ENCODE measurements at places on chromosomes 5 and 9.

DNA sequence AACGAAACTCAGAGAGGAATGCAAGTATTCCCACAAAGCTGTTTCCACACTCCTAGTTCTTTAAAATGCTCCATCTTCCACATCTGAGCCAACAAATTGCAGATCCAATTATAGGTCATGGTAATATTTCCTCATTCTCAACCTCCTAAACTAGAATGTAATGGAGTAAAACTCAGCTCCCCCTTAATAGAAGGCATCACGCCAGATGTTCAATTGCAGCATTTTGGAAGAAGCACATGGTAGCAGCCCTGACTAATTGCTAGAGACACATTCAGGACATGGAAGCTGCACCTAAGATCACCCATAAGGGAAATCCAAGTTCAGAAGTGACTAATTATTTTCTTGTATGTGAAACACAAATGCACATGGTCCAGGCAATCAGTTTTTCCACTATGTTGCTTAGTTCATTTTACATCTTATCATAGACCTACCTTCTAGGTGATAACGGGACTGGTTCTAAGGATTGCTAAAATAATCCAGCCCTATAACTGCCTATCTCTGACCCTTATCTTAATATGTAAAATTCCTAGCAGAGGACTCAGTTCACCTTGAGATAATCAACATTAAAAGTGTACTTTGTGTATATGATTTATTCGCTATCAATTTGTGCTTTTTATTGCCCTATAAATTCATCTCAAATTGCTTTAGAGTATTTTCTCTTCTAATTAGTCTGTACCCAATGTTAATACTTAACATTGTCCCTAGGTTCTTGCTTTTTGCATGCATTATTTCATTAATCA, 75.1 kb downstream of the GABRB2 start:
- DNase-seq: no peak

DNA sequence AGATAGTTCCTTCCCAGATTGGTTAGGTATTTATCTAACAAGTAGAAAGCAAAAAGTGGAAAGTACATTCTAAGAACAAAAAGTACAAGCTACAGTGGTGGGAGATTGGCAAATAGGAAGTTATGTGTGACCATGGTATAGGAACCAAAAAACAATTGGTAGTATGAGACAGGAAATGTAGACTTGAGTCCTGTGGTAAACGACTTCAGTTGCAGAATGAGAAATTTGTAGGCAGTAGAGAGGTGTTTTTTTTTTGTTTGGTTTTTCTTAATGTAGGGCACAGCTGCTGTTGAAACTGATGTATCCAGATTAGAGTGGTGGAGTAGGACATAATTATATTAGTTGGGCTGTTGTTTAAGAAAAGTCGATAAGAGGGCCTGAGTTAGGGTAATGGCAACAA, 72.0 kb downstream of the CCNH start:
- no peak for DNase-seq

DNA sequence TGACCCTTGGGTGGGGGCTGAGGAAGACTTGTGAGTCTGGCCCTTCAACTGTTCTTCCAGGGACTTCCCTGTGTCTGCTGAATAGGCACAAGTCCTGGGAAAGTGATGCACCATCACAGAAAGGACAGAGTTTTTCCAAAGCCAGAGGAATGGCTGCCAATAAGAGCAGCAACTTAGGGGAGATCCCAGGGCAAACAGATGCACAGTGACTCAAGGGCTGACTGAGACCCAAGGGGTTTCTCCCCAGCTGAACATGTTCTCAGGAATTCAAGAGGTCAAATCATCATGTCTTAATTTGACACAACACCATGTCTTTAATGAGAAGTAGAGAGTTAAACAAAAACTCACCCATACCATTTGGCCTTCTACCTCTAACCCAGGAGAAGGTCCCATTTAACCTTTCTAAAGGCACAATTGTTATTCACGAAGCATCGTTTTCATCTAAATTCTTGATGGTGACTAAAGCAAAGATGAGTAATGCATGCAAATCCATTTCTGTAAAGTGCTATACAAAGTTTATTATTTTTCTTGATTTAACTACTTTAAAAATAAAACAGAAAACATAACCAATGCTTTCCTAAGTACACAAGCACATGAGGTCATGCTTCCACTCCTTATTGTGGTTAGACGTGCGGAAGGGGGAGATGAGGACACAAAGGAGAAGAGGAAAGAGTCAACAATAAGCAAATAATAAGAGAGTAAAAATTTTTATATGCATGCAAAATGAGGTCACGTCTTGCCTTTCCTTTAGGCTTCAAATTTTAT, 324.1 kb downstream of the PLK2 start:
- DNase-seq: no peak

- no peak for DNase-seq
Measured at GRCh38 chr5:155983954-155984353, 343.0 kb upstream of the SGCD start.

Data from vagina (tissue), 2 donors.